ENCODE measurements at places on chromosomes 11 and 22.

GRCh38 chr11:82867495-82868082, 32.6 kb downstream of the PRCP start:
- peak; percentile 58 for DNase-seq

DNA sequence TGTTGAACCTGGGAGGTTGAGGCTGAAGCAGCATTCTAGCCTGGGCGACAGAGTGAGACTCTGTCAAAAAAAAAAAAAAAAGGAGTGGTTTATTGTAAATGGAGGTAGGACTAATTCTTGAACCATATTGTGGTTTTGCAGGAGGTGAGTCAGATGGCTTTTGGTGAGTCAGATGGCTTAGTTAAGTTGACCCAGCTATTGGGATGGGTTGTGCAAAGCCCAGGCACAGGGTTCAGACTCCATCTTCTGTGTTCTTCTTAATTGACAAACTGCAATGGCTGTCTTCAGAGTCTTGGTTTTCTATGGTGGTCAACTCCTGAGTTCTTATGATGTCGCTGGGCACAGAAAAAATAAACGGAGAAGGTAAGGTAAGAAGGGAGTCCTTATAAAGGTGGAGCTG, 182.7 kb downstream of the ADAMTS15 start:
- DNase-seq = no peak

DNA sequence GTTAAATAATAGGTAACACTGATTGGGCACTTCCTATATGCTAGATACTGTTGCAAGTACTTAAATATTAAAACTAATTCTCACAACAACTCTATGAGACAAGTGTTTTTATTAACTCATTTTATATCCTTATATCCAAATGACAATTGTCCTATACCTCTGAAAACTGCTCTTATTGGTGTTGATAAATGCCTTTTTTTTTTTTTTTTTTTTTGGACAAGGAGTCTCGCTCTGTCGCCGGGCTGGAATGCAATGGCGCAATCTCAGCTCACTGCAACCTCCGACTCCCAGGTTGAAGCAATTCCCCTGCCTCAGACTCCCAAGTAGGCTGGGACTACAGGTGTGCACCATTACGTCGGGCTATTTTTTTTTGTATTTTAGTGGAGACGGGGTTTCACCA, 41.6 kb downstream of the MRTFA start:
- DNase-seq = no peak

- DNase-seq = no peak
Observed at GRCh38 chr22:33271390-33272161, 213.4 kb upstream of the SYN3 start.

- DNase-seq = no peak
Observed at GRCh38 chr11:111765320-111765983, 737 bp downstream of the PPP2R1B start.

- no peak for DNase-seq
Observed at GRCh38 chr11:25057861-25058260, 561.0 kb downstream of the LUZP2 start.

- DNase-seq = no peak
Observed at GRCh38 chr22:39434721-39435120, 22.1 kb upstream of the MGAT3 start.

GRCh38 chr11:512761-513595, 5.9 kb upstream of the RNH1 start:
- no peak for DNase-seq

DNA sequence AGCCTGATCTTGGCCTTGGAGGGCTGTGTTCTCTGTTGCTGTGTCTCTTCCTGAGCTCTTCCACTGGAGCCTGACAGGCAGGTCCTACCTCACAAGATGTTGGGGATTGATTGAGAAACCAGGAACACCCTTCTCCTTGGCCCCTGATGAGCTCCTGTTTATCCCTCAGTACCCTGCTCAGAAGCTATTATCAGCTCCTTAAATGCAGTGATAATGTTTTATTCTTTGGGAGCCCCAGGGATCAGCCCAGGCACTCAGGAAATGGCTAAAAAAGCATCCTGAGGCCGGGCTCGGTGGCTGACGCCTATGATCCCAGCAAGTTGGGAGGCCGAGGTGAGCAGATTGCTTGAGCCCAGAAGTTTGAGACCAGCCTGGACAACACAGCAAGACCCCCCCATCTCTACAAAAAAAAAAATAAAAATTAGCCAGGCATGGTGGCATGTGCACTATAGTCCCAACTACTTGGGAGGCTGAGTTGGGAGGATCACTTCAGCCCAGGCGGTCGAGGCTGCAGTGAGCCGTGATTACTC, 4.9 kb upstream of the PHLDA2 start:
- DNase-seq = no peak

DNA sequence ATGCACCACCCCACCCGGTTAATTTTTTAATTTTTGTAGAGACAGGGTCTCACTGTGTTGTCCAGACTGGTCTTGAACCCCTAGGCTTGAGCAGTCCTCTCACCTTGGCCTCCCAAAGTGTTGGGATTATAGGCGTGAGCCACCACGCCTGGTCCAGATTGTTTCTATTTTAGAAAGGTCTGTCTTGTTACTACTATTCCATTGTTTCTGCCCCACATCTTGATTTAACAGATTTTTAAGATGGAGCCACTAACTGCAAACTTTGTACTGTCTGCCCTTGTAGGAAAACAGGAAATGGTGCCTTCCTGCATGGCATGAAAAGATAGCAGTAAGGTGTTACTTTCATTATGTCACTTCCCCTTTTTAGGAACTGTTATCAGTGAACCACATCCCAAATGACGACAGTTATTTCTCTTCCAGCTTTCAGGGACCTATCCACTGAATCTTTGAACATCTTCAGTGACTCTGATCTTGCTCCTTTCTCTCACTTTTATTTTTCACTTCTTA, 23.2 kb downstream of the TAF1D start:
- no peak for DNase-seq

DNA sequence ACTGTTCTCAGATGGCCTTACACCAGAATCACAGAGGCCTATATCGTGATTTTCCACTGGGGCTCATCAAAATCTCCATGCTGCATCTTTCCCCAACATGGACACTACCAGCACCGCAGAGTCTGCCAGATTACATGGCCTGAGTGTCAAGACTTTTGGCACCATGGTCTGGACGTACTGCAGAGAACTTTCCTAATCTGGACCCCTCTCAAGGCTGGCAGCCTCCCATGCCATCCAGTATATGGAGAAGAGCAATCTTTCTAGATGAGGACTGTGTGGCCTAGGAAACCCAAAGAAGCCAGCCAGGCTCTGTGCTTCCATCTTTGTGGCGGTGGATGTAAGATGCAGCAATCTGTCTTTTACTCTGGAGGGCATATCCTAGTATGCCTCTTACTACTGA, 139.2 kb downstream of the ADAMTS15 start:
- no peak for DNase-seq

GRCh38 chr11:129766898-129767604, 48.6 kb upstream of the TMEM45B start:
- no peak for DNase-seq

DNA sequence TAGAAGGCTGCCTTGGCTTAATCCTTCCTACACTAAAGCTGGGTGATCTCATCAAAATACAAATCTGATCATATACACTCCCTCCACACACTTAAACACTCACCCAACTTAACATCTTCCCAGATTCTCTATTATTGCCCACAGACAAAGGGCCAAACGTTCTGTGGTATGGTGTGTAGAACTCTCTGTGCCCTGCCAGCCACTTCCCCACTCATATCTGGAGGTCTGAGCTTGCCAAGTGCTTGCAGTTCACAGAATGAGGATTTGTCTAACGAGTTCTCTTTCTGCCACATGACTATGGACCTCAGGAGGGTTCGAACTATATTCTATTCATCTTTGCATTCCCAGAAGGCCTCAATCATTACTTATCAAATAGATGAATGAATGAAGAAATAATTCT, 77.6 kb downstream of the MPPED2 start:
- no peak for DNase-seq
